ENCODE measurements at places on chromosomes 7 and 10.

GRCh38 chr10:32446536-32447406 is 831 bp downstream of the CCDC7 start:
- DNase-seq = peak; percentile 45

DNA sequence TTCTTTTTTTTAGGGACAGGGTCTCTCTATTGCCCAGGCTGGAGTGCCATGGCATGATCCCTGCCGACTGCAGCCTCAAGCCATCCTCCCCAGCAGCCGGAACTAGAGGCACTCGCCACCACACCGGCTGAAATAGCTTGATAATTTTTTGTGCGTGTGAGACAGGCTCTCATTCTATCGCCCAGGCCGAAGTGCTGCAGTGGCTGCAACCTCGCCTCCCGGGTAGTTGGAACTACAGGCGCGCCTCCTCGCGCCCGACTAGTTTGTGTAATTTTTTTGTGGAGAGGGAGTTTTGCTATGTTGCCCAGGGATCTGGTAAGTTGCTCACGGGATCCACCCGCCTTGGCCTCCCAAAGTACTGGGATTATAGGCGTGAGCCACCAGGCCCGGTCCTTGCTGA is 1.9 kb downstream of the BUD23 start:
- DNase-seq = no peak

- DNase-seq = peak; percentile 59
These were observed 5.4 kb downstream of the VIM start for GRCh38 chr10:17233286-17233991.

DNA sequence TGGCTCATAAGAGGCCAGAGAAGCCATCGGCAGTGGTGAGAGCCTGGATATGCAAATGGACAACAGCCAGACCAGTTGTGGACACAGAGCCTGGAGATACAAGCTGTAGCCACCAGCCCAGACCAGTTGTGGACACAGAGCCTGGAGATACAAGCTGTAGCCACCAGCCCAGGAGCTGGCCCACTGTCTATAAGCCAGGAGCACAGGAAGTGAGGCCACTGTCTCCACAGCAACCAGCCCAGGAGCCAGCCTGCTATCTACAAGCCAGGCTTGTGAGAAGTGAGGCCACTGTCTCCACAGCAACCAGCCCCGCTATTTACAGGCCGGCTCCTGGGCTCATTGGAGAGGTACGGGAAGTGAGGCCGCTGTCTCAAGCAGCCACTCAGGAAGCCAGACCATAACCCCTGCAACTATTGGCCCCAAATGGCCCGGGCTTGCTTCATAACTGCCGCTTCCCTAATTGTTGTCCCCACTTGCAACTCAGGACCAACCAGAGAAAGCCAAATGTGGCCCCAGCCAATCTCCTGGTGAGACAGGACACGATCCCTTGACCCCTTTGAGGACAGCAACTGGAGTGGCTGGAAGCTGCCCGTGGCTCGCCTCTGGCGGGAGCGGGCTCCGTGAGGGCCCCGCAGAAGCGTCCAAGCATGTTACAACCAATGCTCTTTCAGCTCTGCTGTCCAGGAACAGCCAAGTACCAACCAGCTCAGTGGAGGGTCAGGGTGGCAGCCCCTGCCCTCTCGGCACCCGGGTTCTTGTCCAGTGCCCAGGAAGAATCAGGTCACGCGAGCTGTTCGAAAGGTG is 44.1 kb upstream of the CNPY1 start:
- peak; percentile 34 for DNase-seq

DNA sequence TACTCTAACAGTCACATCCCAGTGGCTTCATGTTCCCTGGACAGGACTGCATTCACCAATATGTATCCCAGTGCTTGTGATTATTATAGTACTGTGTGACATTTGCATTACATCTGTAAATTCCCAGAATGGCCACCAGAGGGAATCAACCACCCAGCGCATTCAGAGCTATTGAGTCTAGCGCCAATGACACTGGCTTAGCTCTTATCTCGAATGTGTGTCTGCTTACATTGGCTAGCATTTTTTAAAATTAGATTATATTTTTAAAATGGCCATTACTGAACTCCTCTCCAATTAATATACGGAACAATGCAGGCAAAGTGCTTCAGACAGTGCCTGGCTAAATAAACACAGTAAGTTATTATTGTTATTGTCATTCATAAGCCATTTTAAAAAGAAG is 36.3 kb downstream of the TRIL start:
- peak; percentile 79 for DNase-seq

DNA sequence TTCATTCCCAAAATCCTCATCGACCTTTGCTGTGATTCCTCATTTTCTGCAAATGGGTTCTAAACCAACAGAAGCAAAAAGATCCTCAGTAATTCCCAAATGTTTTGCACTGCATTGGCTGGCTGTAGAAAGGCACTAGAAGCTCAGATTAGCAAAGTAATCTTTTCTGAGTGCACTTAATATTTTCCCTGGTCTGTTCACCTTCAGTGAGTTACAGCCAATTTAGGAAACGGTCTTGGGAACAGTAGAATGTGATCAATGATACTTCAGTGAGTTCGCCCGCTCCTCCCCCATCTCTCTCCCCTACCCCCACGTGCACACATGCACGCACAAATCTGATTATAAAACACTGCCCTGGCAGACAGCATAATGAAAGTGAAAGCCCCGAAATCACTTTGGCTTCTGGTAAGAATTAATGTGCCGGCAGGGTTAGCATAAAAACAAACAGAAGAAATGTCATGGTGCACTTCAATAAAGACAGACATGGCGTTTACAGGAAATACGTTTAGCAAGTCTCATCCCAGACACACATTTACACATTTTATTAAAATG is 201.3 kb upstream of the CDCA7L start:
- peak; percentile 37 for DNase-seq

DNA sequence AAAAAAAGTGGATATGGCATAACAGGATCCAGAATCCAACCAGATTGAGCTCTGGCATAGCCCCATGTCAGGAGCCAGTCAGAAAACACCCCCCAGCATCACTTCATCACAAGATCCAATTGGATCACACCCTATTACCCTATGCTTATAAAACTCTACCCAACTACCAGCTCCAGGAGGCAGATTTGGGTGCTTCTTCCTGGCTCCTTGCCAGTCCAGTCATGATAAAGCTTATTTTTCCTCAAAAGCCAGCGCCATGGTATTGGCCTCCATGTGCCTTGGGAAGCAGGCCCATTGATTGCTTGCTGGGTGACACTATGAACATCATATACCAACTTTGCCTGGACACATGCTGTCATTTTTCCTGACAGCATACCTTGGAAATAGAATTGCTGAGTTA is 281.4 kb upstream of the MKLN1 start:
- no peak for DNase-seq

DNA sequence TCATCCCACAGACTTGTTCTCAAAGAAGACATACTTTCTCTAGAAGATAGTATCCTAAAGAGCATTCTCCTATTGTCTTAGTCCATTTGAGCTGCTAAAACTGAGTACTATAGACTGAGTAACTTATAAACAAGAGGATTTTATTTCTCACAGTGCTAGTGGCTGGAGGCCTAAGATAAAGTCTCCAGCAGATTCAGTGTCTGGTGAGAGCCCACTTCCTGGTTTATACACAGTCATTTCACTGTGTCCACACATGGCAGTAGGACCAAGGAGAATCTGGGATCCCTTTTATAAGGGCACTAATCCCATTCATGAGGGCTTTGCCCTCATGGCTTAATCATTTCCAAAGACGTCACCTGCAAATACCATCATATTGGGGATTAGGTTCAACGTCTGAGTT is 68.7 kb downstream of the LRRC17 start:
- DNase-seq = no peak

- no peak for DNase-seq
These were observed 15.6 kb upstream of the SH3PXD2A start for GRCh38 chr10:103871006-103871405.

GRCh38 chr7:40538281-40538680 is 403.5 kb downstream of the SUGCT start:
- DNase-seq = no peak

DNA sequence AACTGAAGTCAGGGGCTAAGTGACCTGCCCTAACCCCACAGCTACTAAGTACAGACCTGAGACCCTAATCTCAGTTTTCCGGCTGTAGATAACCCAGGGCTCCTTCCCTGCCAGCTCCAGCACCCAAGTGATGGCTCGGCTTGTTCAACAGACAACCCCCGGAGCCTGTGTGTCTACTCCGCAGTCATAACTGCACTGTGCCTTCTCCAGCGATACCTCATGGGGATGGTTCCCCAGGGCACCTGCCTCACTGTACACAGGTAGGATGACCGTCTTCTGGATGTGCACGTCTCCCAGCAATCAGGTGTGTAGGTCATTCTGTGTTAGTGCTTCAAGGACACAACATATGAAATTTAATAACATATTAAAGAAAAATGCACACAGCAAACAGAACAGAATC is 37.1 kb downstream of the CPXM2 start:
- no peak for DNase-seq

- no peak for DNase-seq
These were observed 35.4 kb upstream of the HBP1 start for GRCh38 chr7:107133396-107133795.

GRCh38 chr7:40850017-40850416 is 715.2 kb downstream of the SUGCT start:
- DNase-seq = peak; percentile 37

- DNase-seq = peak; percentile 39
These were observed 127.2 kb downstream of the PPP1R17 start for GRCh38 chr7:31814187-31814586.

DNA sequence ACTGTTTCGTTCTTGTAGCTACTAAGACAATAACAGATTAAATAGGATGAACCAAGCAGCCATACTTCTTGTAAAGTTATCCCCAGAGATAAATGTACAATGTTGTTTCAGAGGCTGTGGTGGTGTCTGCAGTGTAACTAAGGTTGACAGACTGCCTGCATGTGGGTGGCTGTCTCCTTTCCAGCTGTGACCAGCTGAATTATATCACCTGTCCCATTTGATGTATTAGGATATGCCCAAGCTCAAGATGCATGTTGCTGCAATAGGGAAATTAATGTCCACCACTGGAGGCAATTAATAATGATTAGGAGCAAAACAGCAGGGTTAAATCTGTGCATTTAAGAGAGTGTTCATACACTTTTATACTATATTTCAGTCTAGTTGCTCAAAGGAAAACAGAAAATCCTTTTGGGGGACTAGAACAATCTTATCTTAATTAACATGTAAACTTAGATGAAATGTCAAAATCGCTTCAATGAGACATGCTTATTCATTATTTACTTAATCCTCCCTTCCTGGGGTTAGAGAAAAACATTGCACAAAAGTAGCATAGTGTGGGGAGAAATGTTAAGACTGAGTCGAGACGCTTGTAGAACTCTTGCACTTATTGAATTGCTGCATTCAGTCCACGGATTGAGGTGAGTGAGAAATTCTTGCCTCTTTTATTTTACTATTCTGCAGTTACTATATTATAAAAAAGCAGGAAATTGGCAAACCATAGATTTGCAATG is 269.0 kb downstream of the SNX10 start:
- no peak for DNase-seq

GRCh38 chr10:57049096-57049495 is 688.0 kb upstream of the ZWINT start:
- DNase-seq = no peak

DNA sequence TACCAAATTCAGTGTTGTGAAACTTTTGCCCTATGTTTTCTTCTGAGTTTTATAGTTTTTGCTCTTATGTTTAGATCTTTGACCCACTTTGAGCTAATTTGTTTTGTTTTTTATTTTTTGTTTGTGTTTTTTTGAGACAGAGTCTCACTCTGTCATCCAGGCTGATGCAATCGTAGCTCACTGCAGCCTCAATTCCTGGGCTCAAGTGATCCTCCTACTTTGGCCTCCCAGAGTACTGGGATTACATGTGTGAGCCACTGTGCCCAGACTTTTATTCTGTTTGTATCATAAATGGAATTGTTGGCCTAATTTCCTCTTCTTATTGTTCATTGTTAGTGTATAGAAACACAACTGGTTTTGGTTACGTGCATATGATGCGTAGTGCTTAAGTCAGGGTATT is 43.2 kb upstream of the ZMIZ2 start:
- DNase-seq = no peak

GRCh38 chr10:11223507-11224140 is 206.0 kb downstream of the CELF2 start:
- no peak for DNase-seq

Data from fibroblast of the aortic adventitia (primary cell).